ENCODE measurements at places on chromosomes 12 and 14.

DNA sequence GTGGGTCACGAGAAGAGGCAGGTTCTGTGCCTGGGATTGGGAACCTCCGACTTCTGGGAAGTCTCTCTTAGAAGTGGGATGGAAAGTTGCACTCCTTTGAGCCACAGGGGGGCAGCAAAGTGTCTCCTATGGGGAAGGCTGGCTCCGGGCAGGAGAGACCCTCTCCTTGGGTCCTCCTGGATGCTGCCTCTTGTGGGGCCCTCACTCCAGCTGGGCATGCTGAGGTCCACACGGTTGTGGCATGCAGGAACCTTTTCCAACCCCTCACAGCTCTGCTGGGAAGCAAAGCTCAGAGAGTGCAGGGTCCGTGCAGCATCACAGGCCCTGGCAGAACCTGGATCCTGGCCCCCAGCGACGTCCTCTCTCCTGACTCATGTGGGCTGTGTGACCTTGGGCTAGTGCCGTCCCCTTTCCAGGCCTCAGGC is 17.4 kb downstream of the SDSL start:
- no peak for DNase-seq

DNA sequence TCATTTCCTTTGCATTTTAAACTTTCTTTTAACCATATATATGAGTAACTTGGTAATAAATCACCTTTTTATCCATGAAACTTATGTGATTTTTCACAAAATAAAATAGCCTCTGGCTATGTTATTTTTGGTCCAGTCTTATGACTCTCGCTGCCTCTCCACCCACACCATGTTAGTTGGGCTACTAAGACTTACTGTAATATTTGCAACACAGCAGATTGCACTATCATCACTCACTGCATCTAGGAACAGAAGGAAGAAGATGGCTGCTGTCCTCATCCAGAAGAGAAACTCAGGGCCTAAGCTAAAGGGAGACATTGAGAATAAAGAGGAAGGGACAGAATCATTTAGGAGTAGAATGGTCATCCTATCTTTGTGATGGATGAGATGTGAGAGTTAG is 12.6 kb upstream of the B4GALNT3 start:
- no peak for DNase-seq

DNA sequence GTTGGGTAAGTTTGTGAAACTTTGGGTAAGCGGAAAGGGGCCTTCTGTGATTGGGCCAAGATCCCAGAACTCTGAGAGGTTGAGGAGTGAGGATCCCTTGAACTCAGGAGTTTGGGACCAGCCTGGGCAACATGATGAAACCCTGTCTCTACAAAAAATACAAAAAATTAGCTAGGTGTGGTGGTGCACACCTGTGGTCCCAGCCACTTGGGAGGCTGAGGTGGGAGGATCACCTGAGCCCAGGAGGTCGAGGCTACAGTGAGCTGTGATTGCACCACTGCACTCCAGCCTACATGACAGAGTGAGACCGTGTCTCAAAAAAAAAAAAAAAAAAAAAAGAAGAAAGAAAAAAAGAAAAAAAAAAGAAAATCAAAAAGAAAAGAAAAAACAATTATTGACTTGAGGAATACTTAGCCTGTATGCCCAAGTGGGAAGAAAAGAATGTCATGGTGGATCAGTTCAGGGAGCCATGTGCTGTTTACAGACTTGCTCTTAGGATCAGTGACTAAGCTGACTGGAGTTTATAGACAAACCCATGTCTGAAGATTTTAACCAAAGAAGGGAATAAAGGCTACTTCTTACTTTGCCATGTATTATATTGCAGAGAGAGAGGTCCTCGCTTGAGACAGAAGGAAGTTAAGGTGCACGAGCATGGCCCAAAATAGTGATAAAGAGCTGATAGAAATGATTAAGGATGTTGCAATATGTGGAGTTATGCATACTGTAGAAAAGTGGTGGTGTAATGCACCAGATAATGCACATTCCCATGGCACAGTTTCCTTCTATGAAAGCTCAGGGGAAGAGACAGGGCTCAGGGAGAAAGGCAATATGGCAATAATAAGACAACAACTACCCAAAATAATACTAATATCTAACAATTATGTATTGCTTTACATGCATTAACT is 881 bp downstream of the HSD17B6 start:
- DNase-seq, result no peak

GRCh38 chr12:71162832-71163763 is 5.3 kb upstream of the TSPAN8 start:
- no peak for DNase-seq

GRCh38 chr14:51821822-51822221 is 38.6 kb upstream of the GNG2 start:
- no peak for DNase-seq

GRCh38 chr14:101198398-101199027 is 295.0 kb upstream of the RTL1 start:
- DNase-seq, result no peak

DNA sequence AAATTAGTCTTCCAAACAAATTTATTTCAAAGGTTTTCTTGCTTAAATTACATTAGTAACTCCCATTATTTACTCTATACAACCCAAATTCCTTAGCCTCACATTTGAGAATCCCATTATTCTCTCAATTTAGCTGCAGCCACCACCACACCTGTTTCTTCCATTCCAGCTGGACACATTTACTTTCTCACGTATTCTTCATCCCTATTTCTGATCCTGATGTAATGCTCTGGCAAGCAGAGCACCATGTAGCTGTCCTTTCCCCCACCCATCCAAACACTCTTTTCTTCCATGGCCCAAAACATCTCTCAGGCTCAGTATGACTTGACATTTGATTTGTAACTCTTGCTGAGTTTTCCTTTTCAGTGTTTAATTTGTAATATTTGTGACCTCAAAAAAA is 240.2 kb upstream of the CLEC14A start:
- no peak for DNase-seq

DNA sequence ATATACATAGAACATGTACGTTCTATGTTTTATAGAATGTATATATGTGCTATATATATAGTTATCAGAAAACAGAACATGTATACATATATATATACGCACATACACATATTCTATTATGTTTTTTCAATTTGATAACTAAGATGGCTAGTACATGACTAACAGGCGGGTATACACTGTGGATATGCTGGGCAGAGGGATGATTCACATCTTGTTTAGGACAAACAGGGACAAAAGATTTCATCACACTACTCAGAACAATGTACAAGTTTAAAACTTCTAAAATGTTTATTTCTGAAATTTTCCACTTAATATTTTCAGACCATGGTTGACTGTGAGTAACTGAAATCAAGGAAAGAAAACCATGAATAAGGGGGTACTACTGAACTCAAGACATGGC is 17.4 kb downstream of the TIMELESS start:
- no peak for DNase-seq

- no peak for DNase-seq
Observed at GRCh38 chr12:50086148-50086547, 1.0 kb downstream of the SMARCD1 start.

- DNase-seq, result no peak
Observed at GRCh38 chr12:104223712-104224111, 8.1 kb downstream of the TXNRD1 start.

- no peak for DNase-seq
Observed at GRCh38 chr12:111066744-111067437, 146.5 kb upstream of the MYL2 start.

- DNase-seq, result no peak
Observed at GRCh38 chr12:132513070-132513398, 23.1 kb downstream of the FBRSL1 start.

DNA sequence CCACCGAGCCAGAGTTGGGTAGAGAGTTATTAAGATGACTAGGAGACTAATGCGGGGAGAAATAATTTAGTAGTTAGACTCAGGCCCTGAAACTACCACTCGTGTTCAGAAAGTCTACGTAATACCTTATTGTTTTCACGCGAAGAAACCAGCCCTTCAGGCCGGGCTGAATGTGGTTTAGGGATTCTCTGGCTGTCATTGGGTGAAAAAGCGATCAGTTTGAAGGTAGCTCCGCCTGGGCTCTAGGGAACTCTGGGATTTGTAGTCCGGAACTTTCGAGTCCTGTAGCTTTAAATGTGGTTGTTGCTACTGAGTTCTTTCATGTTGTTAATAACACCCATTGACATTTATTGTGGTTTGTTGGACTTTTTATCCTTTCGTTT is 549 bp upstream of the WDR89 start:
- peak; percentile 94 for DNase-seq

DNA sequence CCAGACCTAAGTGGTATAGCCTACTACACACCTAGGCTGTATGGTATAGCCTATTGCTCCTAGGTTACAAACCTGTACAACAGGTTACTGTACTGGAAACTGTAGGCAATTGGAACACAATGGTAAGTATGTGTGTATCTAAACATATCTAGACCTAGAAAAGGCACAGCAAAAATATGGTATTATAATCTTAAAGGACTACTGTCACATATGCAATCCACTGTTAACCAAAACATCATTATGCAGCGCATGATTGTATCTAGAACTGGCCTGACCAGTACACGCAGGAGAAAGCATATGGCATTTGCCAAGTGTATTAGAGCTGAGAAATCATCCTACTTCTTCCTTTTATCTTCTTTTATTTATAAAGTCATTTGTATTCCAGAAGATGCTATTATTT is 75.5 kb downstream of the SLC8A3 start:
- no peak for DNase-seq

DNA sequence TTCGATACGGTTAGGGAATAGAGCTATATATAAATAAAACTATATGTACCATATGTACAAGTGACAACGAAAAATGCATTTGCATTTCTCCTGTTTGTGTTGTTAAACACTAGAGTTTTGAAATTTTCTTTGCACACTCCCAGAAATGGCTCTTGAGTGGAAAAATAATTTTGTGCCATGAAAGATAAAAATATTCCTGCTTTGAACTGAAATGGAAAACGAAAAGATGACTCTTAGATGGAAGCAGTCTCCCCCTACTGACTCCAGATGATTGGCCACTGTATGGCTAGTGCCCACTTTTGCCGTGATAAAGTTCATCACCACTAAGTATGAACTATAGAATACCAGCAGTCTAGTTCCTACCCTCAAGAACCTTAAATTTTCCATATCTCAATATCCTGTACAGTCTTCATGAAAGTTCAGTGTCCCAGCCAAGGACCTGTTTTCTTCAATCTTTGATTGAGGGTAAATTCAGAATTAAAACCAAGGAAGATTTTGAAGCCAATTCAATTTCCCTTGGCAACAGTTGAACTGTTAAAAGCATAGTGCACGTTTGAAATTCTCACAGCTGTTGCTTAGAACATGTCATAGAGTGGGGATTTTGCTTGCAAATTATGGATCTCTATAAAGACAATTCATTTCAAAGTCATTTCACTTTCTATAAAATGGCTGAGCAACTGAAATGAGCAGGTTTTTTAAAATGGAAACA is 1.6 kb upstream of the PPP2R5E start:
- DNase-seq, result no peak

- DNase-seq, result no peak
Observed at GRCh38 chr12:24200010-24200409, 250.5 kb upstream of the SOX5 start.

Measured in CD4-positive, alpha-beta T cell treated with Interleukin-12 subunit alpha and Interleukin-12 subunit beta, for 1 hour (primary cell).